ENCODE measurements at places on chromosomes 12 and 14.

GRCh38 chr12:132469423-132469822 lies 20.5 kb upstream of the FBRSL1 start:
- DNase-seq = no peak

DNA sequence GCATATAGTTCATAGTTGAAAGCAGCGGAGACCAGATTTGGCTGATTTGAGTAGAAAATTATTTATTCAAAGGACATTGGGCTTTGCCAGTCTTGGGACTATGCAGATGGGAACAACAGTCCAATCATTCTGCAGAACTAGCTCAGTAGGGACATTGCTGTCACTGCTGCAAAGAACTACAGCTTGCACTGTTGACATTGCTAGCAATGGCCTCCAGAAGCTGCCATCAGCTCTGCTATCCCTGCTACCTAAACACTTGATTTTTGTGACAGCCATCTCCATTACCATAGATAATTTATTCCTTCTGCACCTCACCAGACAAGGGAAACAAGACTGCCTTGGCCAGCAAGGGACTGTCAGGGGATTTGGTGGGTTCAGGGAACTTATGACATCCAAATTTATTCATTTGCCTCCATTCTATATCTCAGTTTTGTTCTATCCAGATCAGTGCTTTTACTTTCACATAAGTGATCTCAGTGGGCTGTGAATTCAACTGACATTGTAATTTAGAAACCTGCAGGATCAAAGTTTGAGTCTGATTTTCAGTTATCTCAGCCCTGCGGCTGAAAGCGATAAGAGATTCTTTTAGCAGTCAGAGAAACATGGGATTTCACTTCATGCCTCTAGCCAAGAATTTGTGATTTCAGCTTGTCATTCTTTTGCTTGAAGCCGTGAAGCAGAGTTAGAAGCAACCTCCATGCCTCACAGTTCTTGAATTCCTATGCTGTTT lies 136.7 kb upstream of the FBXO33 start:
- no peak for DNase-seq

DNA sequence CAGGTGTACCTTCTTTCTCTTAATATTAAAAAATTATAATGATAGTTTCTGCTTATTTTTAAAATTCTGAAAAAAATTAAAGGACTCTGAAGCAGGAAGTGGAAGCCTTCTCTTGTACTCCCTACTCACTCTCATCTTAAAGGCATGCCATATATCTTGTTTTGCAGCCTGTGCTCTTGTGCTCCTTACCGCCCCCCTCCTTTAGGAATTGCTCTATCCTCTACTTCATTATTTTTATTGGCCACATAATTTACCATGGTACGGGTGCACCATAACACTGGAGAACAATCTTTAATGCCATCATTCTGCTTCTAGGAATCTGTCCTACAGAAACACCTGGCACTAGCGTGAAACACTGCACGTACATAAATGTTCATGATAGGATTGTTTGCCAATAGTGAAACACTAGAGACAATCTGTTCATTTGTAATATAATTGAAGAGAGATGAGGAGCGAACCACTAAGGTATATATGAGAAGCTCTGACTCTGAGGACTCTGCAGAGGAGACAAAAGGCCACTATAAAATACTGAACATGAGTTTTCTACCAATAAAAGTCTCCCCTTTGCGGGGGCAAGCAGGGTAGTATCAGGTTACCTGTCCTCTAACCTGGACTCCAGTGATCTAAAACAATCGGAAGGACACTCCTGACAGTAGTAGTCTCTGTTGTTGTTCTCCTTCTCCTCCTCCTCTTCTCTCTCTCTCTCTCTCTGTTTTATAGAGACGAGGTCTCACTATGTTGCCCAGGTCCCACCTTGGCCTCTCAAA lies 6.3 kb upstream of the NYNRIN start:
- peak; percentile 82 for DNase-seq

DNA sequence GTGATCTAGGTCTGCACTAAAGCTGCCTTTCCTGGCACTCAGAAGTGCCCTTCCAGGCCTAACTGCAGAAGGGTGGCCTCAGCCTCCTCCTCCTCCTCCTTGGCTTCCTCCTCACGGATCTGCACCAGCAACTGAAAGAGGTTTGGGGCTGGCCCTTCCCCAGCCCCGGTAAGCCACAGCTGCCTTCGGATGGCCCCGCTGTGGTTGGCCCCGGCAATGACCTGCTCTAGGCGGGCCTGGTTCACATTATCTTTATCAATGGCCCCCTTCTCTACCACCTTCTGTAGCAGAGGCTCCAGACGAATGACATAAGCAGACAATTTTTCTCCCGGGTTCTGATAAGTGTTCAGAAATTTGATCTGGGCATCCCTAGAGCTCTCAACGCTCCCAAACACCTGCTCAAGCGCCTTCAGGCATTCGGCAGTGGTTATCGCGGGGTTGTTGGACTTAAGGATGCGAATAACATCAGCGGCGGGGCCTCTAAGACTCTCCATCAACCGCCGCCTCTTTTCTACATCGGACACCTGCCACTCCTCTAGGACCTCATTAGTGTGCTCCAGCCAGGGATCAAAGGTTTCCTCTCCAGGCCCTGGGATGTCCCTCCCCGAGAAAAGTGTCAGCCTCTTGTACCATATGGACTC lies 1.5 kb downstream of the PNMA1 start:
- DNase-seq = peak; percentile 12

DNA sequence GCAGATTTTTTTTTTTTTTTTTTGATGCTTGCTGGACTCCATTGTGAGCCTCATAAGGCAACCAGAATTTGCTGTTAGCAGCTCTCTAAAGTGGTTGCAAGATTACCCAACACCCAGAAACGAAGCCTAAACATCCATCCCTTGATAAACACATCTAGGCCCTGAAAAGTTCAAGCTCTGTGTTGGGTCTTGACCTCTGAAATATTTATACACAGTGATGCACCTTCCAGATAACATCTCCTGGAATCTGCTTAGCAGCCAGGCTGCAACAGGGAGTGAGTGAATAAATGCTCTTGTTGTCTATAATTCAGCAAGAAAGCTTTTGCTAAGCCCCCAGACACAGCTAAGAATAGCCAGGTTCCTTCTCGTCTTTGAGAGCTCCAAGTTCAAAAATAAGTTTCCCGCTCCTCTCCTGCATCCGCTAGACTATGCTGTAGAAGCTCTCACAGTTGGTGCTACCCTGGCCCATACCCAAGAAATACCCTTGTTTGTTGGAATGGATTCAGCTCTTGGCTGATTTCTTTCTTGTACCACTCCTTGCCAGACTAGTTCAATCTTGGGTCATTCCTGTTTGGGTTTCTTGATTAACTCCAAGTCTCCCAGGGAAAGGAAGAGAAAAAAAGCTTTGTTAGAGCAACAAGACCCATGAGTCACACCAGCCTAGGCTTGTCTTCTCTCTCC lies 610.6 kb upstream of the TBX3 start:
- DNase-seq = peak; percentile 17

DNA sequence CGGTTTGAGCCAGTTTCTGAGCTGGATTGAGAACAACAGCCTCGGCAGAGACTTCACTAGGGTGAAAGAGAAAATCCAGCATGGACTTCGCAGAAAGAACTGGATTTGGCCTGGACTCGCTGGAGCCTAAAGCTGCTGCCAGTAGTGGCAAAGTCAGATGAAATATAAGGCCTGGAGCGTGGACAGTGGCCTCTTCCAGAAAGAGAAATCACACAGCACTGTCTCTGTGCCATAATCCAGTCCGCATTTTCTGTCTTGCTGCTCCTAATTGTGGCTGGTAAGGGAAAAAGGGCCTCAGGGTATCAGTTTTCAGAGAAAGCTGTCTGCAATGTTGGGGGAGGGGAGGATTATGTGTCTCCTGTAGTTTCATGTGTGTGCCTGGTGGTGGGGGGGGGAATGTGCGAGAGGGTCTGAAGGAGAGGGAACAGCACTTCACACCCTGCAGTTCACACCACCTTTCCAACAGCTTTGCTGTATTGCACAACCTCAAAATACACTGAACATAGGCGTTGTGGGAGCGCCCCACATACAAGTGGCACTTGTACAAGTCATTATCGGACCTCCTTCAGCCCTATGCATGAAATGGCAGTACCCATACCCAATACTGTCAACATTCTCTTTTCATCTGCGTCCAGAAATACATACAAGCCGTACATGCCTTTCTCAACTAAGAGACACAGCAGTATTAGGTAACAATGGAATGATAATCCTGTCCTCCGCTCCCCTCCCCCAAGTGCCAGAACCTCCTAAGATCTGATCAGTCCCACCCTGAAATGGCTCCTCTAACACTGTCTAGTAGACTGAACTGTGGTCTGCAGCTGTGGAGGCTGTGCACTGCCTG lies 107.5 kb upstream of the ATF7IP start:
- peak; percentile 99 for DNase-seq

DNA sequence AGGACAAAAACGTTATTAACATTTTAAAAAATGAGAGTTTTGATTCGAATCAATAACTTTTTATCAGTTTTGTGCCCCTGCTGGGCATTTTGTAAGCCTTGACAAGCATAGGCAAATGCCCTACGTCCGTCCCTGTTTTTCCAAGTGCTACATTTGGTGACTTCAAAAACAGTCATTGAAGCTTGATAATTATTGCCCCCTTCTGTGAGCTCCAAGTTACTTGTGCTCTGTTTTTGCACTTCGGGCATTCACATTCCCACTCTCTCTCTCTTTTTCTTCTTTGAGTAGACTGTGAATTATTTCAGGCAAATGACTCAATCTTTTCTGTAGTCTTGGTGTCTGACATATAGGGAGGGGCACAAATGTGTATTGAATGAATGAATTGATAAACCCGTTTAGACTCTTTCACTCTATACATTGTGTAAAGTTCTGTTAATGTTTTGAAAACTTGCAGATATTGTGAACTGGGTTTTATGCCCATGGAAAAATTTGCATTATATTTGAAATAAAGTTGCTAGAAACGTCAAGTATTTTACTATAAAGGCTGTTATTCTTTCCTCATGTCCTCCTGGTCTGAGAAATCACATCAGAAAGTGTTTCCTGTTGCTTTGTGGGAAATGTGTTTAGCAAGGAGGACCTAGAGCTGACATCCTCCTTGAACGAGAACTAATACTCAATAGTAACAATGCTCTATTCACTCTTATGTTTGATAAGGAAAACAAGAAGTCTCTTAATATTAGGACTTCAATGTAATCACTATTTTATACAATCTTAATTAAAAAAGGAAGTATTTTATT lies 1.4 kb downstream of the APAF1 start:
- peak; percentile 68 for DNase-seq

- DNase-seq = no peak
Observed at GRCh38 chr14:64857979-64858744, 21.5 kb downstream of the SPTB start.

DNA sequence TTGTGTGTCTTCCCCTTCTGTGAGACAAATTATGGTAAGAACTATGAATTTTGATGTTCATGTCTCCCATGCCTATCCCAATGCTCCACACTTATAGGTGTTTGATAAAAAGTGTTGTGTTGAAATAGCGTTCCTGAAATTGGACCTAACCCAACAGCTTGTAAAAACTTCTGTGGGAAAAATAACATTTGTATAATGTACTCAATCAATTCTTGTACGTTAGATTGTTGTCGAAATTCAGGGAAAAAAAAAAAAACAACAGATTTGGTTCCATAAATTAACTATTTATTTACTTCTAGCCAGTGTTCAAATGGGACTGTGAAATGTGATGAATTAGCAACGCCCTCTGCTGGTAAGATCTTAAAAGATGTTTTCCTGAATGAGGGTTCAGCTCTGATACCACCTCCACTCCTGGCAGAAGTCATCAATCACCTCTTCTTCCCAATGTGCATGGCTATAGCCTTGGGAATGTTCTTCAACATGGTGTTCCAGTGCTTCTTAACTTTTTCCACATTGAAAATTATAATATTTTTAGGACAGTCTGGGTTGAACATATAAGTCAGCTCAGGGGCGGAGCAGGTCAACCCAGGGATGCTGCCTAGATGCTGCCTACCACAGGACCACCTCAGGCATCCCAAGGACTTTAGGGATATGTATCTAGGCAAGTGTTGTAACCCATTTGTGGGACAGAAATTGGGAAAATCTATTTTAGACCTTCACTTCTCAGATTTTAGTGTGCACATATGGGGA lies 170.6 kb downstream of the OTOGL start:
- peak; percentile 64 for DNase-seq

GRCh38 chr12:76084863-76085519 lies 506 bp upstream of the NAP1L1 start:
- no peak for DNase-seq

Data from fibroblast of skin of back (primary cell).